Activated naive CD4-positive, alpha-beta T cell treated with anti-CD3 and anti-CD28 coated beads for 36 hours (primary cell): ENCODE measurements at places on chromosomes 12 and 14. TPM values are rescaled to one million over a fixed set of nuclear protein-coding genes. Genes with fewer than 3 reads are reported as not detected.

The KRT7 gene
- total RNA-seq: 3.4 TPM

The LRRC9 gene
- total RNA-seq: not detected

The RNASE1 gene
- total RNA-seq: not detected

The TPH2 gene
- total RNA-seq: not detected

The AQP5 gene
- total RNA-seq: not detected

The POLE2 gene
- 36.9 TPM for total RNA-seq

The ADAM20 gene
- 0.43 TPM for total RNA-seq

The CCDC85C gene
- total RNA-seq: 11.3 TPM

The AMN gene
- 0.37 TPM for total RNA-seq

The PRPH gene
- not detected for total RNA-seq

The BICDL1 gene
- 128 TPM for total RNA-seq

The APOF gene
- total RNA-seq: not detected

The CCDC196 gene
- not detected for total RNA-seq

The STXBP6 gene
- total RNA-seq: not detected

The KIF5A gene
- 0.86 TPM for total RNA-seq

The KRT79 gene
- total RNA-seq: not detected

The NXPH4 gene
- 0.25 TPM for total RNA-seq

The C1S gene
- 3.1 TPM for total RNA-seq

The TMEM63C gene
- total RNA-seq: 0.31 TPM

The ZBTB42 gene
- total RNA-seq: 1.6 TPM

The LGR5 gene
- total RNA-seq: not detected

The SPTSSA gene
- total RNA-seq: 6.2 TPM

The TMEM52B gene
- not detected for total RNA-seq

The RASSF8 gene
- 0.81 TPM for total RNA-seq

The NPC2 gene
- total RNA-seq: 36.3 TPM

The EPYC gene
- not detected for total RNA-seq

The FKBP11 gene
- total RNA-seq: 49.6 TPM

The ACTR10 gene
- 29.5 TPM for total RNA-seq

The NIN gene
- 57.9 TPM for total RNA-seq

The RNF34 gene
- 57.0 TPM for total RNA-seq

The TMEM132C gene
- not detected for total RNA-seq
